Cortex of kidney (tissue), 1 donor: ENCODE measurements at places on chromosomes 7 and 10.

DNA sequence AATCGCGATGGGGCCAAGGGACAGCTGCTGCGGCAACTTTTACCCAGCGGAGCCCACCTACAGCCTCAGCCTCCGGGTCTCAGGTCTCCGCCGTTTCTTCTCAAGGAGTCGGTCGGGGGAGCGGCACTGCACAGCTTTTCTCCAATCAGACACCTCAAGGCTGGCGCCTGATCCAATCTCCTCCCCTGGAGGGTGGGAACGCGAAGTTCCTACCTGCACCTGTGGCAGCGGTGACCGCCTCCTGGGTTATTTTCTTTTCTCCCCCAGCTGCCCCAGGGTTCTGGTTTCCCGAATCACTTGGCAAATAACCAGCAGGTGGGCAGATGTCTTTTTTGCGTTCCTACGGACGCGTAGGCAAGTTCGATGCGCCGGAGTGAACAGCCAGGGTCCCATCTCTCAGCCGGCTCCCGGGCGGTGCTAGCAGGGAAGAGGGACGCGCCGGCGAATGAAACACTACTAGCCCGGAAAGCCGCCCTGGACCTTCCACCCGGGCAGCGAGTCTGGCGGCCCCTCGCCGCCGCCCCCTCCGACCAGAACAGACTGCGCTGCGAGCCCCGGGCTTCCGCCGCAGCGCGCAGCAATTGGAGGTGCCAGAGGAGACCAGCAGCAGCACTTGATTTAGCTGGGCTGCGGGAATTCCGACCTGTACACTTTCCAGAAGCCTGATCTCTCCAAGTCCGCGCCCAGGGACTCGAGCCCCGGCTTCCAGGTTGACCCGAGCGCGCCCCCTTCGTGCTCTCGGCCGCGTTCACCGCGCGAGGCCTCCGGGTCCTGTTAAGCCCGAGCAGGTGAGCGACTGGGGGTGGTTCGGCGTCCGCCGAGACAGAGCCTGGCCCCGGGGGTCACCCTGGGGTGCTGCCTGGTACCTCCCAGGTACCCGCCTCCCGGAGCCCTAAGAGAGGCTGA, at the start of gene PRR15:
PRR15 (plus strand) TSS at position 246 of the 906 bp plus-strand sequence. CDS start 2,495 bp downstream, outside the sequence.
- no peak for DNase-seq

- DNase-seq, result no peak
These were observed 92.4 kb downstream of the CYP26A1 start for GRCh38 chr10:93166134-93166533.

- no peak for DNase-seq
These were observed 23.2 kb downstream of the COL1A2 start for GRCh38 chr7:94417901-94418300.

DNA sequence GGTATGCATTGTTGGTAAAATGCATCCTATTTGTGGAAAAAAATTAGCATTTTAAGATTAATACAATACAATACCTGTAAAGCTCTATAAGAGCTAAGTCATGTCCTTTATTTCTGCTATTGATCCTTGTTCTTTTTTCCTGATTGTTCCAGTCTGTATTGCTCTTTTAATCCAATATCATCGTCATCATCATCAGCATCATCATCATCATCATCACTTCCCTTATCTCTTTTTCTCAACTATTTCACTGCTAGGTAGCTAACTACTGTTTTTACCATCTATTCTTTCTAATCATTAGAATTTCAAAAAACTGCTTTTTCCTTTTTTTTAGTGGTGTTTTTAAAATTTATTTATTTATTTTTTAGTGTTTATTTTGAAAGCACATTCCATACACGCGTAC, 71.2 kb downstream of the ABCC2 start:
- DNase-seq, result no peak

DNA sequence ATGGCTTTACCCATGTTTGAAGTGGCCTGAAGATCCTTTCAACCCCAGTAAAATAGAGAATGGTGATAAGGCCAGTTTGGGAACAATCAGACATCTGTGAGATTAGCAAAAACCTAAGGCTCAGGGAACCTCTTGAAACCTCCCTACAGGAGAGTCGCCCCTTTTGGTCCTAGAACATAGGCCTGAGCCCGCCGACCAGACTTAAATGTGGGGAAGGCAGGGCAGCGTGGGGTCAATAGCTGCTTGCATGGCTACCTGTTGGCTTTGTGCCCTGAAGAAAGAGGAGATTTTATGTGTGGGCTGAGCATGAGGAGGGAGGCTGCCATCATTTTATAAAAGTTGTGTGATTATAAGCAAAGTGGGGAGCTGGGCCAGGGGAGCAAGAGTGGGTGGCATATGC, 97.6 kb upstream of the TBX20 start:
- DNase-seq, result no peak

DNA sequence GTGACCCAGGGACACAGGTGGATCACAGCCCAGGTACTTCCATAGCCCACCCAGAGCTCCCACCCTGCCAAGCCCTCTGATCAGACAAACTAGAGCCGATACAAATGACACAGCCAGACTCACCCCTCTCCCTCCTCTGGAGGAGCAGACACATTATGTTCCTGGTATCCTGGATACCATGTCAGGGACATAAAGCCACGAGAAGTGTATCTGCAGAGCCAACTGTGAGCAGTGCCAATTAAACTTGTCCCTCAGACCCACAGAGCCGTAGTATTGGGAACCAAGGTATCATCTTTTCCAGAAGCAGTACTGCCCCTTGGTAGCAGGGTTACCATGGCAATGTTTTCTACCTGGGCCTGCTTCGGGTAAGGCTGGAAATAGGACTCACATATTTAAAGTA, 47.3 kb upstream of the CPXM2 start:
- no peak for DNase-seq

GRCh38 chr10:120493411-120494312, 36.6 kb downstream of the PLPP4 start:
- DNase-seq, result no peak

DNA sequence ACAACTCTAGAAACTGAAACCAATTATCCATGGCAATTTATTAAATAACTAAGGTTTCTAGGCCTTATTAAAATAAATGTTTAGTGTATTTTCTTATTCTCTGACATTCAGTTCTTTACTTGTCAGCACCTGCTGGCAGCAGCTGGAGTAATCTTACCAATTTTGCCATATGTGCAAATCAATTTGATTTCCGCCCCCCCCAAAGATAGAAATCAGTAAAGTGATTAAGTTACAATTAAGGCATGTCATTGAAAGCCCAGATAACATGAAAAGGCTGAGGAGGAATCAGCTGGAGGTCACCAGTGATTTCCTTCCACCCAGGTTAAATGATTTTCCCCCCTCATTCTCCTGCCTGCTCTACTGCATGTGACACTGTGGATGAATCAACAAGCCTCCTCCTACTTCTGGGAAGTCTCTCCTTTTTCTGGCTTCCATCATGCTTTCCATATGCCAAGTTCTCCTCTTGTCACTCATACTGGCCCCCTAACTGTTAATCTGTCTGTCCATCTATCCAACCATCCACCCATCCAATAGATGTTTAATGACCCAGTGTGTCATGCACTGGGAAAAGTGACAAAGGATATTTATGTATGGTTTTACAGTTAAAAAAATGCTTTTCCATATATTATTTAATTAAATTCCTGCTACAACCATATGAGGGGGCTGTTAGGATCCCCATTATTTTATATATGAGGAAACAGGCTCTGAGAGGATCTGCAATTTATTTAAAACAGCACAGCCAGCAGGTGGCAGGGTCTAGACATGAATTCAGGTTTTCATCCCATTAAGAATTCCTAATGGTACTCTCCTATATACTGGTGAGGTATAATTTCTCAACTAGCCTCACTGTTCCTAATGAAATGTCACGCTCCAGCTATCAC, 116.5 kb downstream of the ATXN7L1 start:
- no peak for DNase-seq
